ENCODE measurements at places on chromosomes 1 and 21.
A peak's percentile ranks its signal among the peaks of the same experiment; 100 is the strongest.

DNA sequence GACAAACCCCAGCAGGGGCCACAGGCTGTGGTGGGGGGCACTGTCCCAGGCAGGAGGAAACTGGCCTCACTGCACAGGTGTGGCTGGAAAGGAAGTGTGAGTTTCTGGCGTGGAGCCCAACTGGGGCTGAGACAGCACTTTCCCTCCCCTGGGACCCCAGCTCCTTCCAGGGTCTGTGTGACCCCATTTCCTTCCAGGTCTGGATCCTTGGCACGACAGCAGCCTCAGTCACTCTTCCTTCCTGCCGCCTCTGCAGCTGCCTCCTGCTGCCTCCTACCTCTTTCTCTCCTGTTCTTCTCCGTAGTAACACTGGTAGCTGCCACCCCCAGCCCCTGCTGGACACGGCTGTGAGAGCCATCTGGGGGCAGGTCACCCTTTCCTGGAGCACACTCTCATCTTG lies 88.0 kb downstream of the SIK1 start:
- DNase-seq: no peak

DNA sequence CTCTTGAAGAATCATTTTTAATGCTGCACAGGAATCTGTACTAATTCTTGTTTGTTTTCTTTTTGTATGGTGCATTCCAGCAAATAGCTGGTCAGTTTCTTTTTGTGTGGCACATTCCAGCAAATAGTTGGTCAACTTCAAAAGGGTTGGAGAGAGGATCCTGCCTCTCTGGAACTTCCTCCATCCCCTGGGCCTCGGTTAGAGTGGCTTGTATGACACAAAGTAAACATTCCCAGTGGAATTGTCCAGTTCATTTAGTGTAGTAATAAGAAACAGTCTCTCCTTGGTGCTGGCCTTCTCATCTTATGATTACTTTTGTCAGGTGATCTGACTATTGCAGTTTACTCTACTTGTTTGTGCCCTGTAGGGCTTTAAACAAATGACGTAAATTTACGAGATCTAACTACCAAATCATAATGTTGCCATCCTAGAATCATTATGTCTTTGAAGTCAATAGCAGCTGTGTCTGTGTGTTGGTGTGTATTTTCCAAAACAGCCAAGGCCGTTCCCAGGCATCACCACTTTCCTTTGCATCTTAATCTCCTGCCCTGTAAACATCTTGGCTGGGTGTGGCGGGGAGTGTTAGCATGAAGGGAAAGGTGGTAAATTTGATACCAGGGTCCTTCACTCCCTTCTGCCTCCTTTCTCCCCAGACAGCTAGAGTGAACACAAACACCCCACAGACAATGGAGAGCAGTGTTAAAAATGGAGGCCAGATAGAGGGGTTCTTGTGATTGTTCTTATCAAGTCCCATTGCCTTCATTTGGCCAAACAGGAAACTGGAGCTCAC lies 77.9 kb downstream of the CDC7 start:
- DNase-seq: no peak

GRCh38 chr1:84892705-84893618 lies at the start of gene LPAR3:
LPAR3 (minus strand) TSS chr1:84893206; CDS start chr1:84866120, 27,086 bp downstream.
- DNase-seq: peak; percentile 27

- peak; percentile 53 for DNase-seq
These were observed 17.0 kb upstream of the KNCN start for GRCh38 chr1:46568461-46568891.

All from fibroblast of skin of right biceps (primary cell).